ENCODE measurements at places on chromosomes 7 and 10. TPM values are rescaled to one million over a fixed set of nuclear protein-coding genes. Genes with fewer than 3 reads are reported as not detected.

- DNase-seq = no peak
These were observed 187.4 kb downstream of the MGMT start for GRCh38 chr10:129654461-129654860.

- no peak for DNase-seq
These were observed 149.3 kb downstream of the TCERG1L start for GRCh38 chr10:131162211-131162610.

DNA sequence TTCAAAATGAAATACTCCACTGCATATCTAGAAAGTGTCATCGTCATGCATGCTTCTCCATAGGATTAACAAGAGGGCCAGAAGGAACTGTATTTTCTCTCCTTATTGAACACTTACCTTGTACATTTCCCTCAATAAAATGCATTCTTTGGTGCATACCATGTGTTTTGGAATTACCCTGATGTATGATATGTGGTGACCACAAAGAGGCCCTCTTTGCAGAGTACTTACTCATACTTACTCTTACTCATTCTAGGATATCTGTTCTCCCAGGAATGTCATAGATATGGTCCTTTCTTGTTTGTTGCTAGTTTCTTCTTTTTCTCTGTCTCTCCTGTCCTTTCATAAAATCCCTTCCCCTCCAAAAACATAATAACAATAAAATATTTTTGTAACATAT, 1087.1 kb upstream of the POT1 start:
- no peak for DNase-seq

DNA sequence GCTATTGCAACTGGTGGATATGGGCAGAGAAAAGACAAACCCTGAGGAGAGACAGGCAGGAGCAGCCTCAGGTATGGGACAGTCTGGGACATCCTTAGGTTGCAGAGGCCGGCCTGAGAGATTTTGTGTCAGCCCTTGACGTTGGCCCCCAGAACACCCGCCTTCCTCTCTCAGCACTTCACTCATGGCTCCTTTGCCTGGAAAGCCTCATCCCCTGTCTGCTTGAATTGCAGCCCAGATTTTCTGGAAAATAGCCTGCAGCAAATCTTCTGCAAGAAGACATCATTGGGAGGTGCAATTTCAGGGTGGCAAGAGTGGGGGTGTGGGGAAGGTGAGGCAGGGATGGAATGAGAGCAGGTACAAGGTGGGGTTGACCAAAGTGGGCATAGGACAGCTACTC, 2.2 kb upstream of the FRMD4A start:
- no peak for DNase-seq

DNA sequence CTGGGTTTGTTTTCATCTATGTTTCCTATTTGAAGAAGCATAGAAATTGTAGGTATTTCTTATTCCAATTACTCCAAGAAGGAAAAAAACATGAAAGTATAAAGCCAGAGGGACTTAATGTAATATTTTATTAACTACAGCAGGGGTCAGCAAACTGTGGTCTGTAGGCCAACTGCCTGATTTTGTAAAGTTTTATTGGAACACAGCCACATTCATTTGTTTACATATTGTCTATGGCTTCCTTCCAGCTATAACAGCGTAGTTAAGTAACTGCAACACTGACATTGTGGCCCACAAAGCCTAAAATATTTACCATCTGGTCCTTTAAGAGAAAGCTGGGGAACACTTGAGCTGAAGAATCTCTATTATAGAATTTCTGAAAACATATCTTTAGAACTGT, 306.2 kb downstream of the BICC1 start:
- DNase-seq = peak; percentile 32

The ANXA8L1 gene
- total RNA-seq = 2.2 TPM

GRCh38 chr10:56646329-56647111, 285.5 kb upstream of the ZWINT start:
- no peak for DNase-seq
